Common myeloid progenitor, CD34-positive (primary cell): ENCODE measurements at places on chromosomes 2 and 18.
A peak's percentile ranks its signal among the peaks of the same experiment; 100 is the strongest.

DNA sequence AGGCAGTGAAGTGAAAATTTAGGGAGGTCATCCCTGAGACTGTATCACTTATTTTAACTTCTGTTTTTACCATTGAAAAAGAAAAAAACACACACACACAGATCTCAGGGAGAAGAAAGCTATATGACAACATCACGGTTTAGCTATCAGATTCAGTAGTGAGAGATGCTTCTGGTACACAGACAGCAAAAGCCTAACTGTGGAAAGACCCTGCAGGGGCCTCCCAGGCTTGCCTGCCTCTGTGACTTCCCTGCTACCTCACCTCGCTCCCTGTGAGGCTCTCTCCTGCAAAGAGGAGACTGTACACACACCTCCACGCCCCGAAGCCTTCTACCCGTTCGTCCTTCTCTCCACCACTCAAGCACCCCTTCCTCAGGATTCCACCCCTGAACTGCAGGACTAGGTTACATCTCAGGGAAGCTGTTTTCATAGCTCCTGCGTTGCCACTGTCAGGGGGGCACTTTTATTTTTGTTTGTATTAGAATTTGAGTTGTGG lies 86.3 kb downstream of the EPB41L3 start:
- DNase-seq: no peak

GRCh38 chr2:149625671-149626070 lies 38.1 kb upstream of the MMADHC start:
- DNase-seq: no peak

- DNase-seq: no peak
These were observed 9.7 kb upstream of the CIB4 start for GRCh38 chr2:26650713-26651469.

DNA sequence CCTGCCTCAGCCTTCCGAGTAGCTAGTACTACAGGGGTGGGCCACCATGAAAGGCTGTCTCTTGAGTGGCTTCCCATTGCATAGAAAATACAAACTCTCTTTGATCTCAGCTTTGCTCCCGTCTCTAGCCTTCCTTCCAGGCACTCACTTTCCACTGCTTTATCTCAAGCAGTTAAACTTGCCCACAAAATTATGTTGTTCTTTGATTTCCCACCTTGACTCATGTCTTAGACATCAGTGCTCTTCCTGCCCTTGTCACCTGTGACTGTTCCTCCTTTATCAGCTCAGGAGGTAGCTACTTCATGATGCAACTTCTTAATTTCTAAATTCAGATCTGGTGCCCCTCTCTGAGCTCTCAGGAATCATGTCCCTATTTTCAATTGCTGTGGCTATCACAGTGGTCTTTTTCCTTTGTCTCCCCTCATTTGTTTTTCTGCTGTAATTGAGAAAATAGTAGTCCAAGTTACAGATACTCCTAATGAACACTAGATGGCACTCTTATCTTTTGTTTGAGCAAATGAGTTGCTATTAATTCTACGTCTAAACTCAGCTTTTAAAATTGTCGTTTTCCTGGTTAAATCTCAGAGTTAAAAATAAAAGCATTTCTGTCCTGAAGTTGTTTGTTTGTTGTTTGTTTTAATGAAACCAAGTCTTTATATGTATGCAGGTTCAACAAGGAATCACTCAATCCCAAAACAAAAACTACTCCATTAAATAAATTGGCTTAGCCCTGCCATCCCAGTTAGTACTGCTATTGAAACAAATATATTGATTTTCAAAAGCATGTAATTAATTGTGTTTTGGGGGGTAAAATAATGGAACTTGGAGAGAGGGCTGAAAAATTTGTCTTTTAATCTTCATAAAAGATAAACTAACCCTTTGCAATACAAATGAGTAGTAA lies 46.9 kb upstream of the GREB1L start:
- peak; percentile 63 for DNase-seq

DNA sequence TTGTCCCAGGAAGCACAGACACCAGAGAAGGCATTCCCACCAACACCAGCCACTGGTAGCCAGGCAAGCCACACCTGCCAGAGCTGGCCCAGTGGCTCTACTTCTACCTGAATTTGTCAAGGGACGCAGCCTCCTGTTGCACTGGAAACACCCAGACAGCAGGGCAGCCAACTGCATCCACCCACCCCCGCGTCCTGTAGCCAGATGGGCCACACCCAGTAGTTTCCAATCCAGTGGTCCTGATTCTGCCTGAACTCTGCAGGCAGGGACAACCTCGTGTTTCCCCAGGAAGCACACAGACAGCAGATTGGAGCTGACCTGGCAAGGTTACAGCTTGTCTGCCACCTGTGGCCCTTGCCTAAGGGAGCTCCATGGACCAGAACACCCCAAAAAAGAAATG lies 18.2 kb downstream of the PFN4 start:
- DNase-seq: no peak

GRCh38 chr2:233865838-233866237 lies 2.3 kb downstream of the MSL3B start:
- peak; percentile 16 for DNase-seq

GRCh38 chr2:217642944-217643343 lies 359.9 kb downstream of the TNS1 start:
- no peak for DNase-seq

GRCh38 chr2:234679301-234679740 lies 182.4 kb upstream of the ARL4C start:
- DNase-seq: no peak
